Activated CD4-positive, alpha-beta T cell treated with anti-CD3 and anti-CD28 coated beads for 24 hours (primary cell): ENCODE measurements at places on chromosomes 13 and 19.

- no peak for DNase-seq
Observed at GRCh38 chr19:30562981-30563380, 190.8 kb downstream of the ZNF536 start.

GRCh38 chr13:108210551-108210950 is 4.8 kb downstream of the LIG4 start:
- no peak for DNase-seq

- DNase-seq, result no peak
Observed at GRCh38 chr19:58166708-58167280, 16.1 kb upstream of the ZNF274 start.

DNA sequence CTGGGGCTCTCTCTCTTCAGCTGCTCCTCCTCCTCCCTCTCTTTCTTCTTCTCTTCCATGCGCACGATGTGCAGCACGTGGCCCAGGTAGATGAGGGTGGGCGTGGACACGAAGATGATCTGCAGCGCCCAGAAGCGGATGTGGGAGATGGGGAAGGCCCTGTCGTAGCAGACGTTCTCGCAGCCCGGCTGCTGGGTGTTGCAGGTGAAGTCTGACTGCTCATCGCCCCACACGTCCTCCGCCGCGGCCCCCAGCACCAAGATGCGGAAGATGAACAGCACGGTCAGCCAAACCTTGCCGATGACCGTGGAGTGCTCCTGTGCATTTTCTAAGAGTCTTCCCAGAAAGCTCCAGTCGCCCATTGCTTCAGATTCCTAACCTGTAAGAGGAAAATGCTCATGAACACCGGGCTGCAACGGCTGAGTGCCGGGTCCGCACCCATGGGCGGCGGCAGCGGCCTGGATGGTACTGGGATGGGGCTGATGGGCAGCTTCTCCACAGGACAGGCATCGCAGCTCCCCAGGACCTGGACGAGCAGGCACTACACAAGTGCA is 17.8 kb downstream of the GJA3 start:
- no peak for DNase-seq

DNA sequence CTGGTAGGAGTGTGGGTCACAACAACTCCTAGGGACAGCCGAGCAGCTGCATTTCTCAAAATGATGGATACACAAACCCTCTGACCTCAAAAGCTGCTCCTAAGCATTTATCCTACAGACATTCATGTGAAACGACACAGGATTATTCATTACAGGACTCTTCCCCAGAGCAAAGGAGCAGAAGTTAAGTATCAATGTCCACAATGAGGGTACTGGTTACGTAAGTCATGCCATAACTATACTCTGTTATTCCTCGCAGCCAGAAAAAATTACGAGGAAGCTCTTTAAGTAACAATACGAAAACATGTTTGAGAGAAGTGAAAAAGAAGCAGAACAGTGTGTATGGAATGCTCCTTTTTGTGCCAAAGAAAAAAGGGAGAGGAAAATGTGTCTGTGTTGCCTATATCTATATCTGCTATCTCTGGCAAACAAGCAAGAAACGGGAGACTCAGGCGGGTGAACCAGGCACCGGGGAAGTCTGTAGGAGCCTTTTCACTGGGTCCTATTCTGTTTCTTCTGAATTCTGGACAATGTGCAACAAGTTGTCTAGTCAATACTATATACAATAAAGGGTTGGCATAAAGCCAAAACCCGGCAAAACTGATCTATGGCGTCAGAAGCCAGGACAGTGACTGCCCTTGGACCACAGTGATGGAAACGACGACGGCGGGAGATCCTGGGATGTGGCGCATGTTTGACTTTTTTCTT is 1.3 kb downstream of the ISOC2 start:
- no peak for DNase-seq

- no peak for DNase-seq
Observed at GRCh38 chr13:18948664-18949488, 232.7 kb downstream of the TUBA3C start.

DNA sequence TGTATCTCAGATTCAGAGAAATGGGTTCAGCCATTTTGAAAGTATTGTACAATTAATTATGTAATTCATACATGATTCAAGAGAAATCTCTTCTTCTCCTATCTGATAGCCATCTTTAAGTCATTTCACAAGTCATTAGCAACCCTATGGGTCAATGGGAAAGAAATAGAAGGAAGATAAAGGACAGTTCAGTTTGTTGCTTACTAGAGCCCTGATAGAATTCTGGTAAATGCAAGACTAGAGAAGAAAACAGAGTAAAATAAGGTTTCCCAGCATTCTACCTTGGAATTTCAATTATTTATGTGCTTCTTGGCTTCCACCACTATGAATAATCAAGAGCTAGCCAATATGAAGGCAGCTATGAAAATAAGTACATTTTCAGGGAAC is 117.7 kb downstream of the LHFPL6 start:
- no peak for DNase-seq

DNA sequence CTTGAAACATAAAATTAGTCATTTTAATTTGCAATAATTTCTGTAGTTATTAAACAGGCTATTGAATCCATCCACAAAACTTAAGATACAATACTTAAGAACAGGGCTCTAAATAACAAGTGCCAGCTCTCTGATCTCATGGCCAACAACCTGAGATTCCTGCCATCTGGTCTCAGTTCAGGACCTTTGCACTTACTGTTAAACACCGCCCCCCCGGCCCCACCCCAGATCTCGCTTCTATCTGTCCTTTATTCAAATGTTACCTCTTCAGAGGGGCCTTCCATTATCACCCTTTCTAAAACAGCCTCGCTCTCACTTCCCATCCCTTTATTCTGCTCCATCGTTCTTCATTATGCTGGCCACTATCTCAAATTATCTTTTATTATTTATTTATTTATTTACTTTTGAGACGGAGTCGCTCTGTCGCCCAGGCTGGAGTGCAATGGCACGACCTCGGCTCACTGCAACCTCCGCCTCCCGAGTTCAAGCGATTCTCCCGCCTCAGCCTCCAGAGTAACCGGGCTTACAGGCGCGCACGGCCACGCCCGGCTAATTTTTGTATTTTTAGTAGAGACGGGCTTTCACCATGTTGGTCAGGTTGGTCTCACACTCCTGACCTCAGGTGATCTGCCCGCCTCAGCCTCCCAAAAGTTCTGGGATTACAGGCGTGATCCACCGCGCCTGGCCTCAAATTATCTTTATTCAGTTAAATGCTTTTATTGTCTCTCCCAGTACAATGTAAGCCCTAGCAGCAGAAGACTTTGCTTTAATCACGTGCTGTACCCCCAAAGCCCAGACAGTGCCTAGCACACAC is 838 bp upstream of the SNRNP70 start:
- DNase-seq, result no peak

DNA sequence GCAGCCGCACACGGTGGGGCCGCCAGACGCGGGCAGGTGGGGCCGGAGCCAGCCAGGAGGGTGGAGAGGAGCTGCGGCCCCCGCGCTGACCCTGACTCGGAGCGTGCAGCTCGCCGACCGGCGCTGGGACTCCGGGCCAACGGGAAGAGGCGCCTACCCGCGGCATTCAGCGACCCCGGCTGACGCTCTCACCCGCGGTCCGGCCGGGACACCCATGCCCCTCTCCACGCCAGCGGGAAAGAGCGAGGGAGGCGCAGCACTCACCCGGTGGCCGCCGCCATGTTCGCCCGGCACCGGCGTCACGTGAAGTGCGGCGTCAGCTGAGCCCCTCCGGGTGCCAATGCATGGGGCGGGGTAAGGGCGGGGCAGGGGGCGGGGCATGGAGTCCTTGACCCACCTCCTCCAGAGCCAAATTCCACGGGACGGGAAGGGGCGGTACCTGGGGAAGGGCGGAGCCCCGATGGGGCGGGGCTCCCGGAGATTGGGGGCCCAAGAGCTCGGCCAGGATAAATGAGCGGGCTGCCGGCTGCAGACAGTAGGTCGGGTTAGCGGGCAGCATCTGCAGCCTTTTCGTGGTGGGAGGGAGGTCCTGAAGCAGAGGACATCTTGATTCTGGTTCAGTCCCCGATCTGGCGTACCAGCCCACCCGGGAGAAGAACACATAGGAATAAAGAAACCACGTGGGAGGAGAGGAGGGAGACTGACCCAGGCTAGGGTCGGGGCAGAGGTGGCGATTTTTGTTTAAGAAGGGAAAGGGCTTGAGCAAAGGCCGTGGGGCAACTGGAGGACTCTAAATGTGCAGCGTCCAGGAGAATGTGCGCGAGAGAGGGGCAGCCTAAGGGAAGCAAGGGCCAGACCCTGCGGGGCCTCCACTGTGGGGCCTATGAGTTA is at the start of gene PEPD:
Gene PEPD (minus strand): TSS at position 312 of the 891 bp plus-strand sequence. CDS start 31 bp downstream, at position 281.
- peak; percentile 77 for DNase-seq

- no peak for DNase-seq
Observed at GRCh38 chr13:21675095-21675991, 4.5 kb downstream of the FGF9 start.

- no peak for DNase-seq
Observed at GRCh38 chr13:29579094-29579493, 16.4 kb downstream of the SLC7A1 start.

DNA sequence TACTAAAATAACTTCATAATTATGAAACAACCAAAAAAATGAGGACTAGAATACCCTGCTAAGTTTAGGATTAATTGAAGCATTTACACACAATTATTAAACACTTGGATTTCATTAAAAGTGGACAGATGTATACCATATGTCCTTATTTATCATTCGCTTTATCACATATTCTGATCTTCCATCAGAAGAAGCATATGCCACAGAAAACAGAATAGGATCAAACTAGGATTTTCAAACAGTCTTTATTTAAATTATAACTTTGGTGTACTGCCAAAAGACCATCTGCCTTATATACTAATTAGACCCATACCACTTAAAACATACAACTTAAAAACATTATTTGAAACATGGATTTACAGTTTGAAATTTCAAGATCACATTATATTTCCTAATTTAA is 727.1 kb upstream of the KLHL1 start:
- no peak for DNase-seq

- DNase-seq, result peak; percentile 59
Observed at GRCh38 chr13:110138010-110138699, 168.8 kb downstream of the COL4A1 start.

DNA sequence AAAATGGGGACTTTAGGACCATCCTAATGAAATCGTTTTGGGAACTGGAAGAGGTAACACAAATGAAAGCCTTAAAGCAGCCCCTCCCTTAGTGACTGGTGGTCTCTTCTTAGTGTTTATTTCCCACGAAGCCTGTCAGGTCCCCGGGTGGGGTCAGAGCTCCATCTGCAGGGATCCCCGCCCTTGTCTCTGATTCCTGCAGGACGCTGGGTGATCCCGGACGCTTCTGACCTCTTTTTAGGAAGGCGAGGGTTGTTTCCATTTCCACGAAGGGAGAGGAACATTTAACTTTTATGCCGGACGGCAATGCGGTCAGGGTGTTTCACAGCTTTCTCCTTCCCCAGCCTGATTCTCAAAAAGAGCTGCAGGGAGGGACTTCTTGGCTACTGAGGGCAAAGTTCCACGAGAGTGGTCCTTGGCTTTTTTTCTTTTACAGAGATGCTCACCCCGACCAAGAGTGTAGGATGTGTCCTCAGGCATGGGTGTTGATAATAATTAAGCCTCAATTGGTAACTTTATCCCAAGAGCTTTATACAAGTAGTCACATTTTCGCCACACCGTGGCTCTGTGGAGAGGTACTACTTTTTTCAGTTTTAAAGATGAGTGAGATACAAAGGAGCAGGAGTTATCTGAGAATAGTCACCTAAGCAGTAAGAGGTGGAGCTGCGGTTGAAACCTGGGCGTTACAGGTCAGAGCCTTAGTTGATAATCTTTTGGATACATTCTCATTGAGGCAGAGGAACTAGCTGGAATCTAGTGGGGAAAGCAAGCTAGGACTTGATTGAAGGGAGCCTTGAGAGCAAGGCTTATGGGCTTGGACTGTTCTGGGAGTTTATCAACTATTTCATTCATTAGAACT is 813 bp downstream of the ZNF284 start:
- DNase-seq, result no peak

DNA sequence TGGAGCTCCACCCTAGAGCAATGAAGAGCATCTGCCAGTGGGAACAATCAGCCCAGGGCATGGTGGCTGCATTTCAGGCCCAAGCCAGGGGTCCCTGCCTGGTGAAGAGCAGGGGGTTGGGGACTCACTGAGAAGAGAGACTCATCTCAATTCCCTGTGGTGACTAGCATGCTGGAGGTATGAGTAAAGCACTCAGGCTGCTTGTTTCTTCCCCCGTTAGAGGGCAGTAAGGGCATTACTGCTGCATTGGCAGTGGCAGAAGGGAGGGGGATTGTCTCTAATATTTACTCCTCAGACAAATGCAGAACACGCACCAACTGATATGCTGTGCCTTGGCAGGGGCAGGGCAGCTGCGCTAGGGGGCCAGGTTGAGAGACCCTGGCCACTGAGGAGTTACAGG is 329.1 kb downstream of the SLITRK5 start:
- no peak for DNase-seq

- DNase-seq, result no peak
Observed at GRCh38 chr13:46160471-46161066, 21.4 kb downstream of the LCP1 start.

DNA sequence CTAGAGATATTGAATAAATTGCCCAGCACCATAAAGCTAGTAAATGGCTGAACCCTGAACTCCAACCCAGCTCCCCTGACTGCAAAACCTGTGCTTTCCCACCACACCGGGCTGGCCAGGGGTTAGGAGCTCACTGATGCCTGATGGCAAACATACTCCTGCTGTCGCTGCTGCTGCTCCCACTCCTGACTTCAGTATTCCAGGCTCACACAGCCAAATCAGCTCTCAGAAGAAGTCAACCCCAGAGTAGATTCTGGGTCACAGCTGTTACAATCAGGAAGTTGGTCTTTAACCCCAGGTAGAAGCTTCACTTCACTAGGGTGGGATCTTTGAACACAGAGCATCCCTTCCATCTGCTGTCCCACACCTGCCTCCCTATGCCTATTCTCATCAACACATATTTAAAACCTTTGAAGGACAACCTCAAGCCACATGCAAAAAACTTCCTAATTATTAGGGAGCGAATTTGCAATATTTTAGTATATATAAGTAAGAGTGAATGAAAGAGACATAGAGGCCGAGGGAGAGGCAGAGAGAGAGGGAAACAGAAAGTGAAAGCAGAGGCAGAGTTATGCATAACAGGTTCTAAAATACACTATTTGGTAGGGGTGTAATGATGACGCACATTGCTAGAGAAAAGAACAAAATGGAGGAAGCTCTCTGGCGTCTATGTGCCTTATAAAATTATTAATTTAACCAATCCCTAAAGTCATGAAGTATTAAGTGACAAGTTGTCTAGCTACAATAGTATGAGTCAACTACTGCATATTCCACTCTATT is 99.4 kb upstream of the SERP2 start:
- DNase-seq, result no peak

- DNase-seq, result no peak
Observed at GRCh38 chr19:10747271-10747670, 29.4 kb downstream of the DNM2 start.

GRCh38 chr13:111873676-111874178 is 193.2 kb upstream of the SOX1 start:
- no peak for DNase-seq

GRCh38 chr13:104577071-104577815 is 1511.0 kb upstream of the SLC10A2 start:
- DNase-seq, result no peak

GRCh38 chr19:31451686-31452330 is 102.6 kb upstream of the TSHZ3 start:
- no peak for DNase-seq
